ENCODE measurements at places on chromosomes 5 and 9.

- no peak for DNase-seq
These were observed 21.6 kb downstream of the RNF145 start for GRCh38 chr5:159187719-159188118.

DNA sequence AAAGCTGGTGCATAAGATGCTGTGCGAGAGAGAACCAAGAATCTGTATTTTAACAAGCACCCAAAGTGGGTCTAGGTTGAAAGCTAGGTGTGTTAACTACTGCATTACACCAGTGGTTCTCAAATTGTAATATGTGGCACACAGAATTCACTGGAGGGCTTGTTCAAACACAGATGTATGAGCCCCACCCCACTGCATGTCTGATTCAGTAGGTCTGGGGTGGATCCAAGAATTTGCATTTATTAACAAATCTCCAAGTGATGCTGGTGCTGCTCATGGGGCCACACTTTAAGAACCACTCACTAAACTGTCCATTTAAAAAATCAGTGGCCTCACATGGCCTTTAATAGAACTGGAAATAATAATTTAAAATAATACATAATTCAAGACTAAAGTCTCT is 40.4 kb downstream of the LPAR1 start:
- no peak for DNase-seq

DNA sequence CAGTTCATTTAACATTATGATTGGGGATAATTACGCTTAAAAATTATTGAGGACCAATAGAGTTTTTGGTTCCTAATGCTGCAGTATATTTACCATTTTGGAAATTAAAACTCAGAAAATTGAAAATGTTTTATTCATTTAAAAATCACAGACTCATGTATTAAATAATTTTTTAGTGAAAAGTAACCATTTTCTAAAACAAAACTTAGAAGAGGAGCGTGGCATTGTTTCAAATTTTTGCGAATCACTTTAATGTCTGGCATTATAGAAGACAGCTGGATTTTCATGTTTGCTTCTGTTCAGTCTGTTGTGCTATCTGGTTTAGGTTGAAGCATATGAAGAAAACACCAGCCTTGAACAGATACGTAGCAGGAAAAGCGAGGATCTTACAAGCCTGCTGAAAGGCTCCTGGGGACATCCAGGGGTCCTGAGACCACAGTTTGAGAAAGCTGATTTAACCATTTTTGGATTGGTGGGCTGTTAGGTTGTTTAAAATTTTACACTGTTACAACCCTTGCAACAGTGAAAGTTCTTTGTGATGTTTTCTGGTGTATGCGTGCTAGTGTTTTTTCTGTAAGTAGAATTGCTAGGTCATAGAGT is 1.6 kb downstream of the ZFYVE16 start:
- DNase-seq = no peak

DNA sequence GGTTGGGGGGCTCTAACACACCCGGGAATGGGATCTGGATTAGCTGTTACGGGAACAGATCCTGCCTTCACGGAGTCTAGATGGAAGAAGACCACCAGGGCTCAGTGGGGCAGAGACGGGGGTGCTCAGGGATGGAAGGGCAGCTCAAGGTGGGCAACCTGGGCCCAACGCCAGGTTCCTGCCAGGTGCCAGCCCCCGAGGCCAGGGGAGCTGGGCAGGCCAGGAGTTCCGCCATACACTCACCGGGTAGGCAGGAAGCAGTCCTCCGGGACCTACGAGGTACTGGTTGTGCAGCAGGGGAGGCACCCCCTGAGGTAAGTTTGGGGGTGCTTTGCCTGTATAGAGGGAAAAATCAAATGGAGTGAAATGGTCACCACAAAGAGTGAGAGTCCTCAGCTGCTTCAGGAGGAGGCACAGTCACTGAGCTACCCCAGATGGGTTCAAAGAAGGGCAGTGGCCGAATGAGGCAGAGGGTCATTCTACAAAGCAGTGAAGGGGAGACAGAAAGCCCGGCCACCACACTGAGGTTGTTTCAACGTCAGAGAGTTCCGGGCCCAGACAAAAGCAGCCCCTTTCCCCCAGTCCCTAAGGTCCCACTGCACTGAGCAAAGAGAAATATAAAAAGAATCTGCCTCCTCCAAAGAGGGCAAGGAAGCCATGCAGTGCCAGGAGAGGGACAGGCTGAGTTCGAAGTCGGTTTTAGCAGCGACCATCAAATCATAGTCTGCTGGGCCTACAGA is 110.0 kb downstream of the UBE2R2 start:
- peak; percentile 2 for DNase-seq

GRCh38 chr9:14428781-14429230 is 114.9 kb upstream of the NFIB start:
- DNase-seq = no peak

GRCh38 chr9:121474231-121474947 is 25.3 kb downstream of the GGTA1 start:
- DNase-seq = no peak

DNA sequence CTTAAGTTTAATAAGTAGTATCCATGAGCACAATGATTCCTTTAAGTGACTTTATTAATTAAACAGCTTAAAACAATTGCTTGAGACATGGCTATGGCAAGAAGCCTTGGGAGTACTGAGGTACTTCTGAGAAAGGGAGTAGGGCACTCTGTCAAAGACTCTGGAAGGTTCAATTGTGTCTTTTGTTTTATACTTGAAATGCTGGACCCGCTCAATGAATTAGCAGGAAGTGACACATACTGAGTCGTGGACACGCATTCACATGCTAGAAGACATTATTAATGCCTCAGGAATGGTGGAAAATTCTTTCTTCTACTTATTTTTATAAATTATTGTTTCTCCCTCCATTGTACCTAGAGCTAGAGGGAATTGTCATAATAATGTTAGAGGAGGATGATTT is 347.3 kb upstream of the ZNF608 start:
- no peak for DNase-seq

DNA sequence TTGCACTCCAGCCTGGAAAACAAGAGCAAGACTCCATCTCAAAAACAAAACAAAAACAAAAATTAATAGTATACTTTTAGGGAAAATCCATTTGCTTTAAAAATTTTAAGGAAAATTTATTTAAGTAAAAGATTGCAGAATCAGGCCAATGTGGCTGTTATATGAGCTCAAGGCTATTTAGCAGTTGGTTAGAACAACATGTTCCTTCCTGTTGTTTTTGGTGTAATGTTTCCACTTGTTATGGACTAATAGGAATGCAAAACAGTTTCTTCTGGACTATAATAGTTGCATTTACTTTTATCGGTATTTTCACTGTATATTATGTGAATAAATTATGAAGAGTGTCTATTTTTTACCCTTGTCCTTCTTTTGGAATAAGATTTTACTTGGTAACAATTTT is 3.0 kb upstream of the CDC42SE2 start:
- no peak for DNase-seq

GRCh38 chr9:13860019-13860418 is 453.9 kb downstream of the NFIB start:
- no peak for DNase-seq

GRCh38 chr9:450057-450456 is 235.4 kb downstream of the DOCK8 start:
- DNase-seq = no peak

GRCh38 chr5:38210676-38211353 is 47.5 kb upstream of the EGFLAM start:
- DNase-seq = no peak

DNA sequence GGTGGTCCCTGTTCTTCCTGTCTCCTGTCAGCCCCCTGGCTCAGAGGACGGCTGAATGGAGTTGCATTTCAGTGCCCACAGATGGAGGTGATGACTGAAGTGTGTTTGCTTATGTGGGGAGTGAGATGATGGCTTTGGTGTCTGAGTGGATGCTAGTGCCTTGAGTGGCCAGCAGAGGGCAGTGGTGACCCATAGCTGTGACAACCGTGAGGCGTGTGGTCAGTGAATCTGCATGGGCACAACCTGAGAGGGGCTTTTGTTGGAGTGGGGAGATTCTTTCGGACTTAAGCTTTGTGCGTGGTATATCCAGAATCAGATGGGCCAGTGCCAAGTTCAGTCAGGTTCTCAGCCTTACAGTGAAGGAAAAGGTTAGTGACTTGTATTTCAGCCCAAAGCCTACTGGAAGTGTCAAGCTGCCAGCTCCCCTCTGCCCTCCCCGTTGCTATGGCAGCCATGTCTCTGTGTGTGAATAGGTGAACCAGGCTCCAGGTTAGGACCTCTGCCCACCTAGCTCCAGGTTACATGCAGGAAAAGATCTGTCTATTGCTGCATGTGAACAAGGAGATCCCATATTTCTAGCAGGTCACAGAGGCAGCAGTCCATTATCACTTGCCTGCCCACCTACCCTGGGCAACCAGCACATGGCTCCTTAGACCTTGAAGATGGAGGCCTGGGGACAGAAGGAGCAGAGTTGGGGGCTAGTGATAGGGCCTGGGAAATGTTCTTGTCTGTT is 14.7 kb upstream of the CXXC5 start:
- DNase-seq = peak; percentile 58
